ENCODE measurements at places on chromosomes 3 and 15. TPM values are rescaled to one million over a fixed set of nuclear protein-coding genes. Genes with fewer than 3 reads are reported as not detected.

CLDN16 gene
- total RNA-seq: not detected

DAPK2 gene
- 3.3 TPM for total RNA-seq

TMEM266 gene
- total RNA-seq: not detected

ITIH1 gene
- 0.31 TPM for total RNA-seq

DNA sequence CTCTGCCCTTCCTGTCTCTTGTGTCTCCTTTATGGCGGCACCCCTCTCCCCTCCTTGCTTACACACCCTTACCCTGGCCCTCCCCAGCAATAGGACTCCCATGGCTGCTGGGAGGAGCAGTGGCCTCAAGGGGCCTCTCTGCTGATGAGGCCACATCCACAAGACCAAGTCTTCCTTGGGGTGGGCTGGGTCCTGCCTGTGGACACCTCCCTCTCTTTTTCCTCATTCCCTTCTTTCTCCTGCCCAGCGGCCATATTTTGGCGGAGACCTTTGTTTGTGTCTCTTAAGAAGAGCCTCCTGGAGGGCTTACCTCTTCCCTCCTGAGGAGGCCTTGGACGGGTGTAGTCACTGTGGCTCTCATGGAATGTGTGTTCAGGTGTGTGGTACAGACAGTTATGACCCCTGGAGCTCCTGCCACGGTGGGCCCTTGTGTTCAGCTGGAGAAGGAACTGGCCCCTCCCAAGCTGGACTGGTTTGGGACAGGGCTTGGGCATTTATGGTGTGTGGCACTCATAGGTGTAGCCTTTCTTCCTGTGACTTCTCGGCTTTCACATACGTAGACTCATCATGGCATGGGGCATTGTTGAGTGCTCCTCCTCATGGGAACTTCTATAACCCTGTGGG lies 56.6 kb upstream of the APEH start:
- no peaks in the 10 kb centered on the region for H3K36me3 ChIP-seq
- no peaks in the 10 kb centered on the region for H3K27me3 ChIP-seq
- DNase-seq: no peak
- no peaks in the 10 kb centered on the region for H3K4me1 ChIP-seq
- no peak overlapping the region for H3K27ac ChIP-seq

- H3K27ac ChIP-seq: no peak overlapping the region
- no peaks in the 10 kb centered on the region for H3K4me1 ChIP-seq
- H3K4me3 ChIP-seq: no peak overlapping the region
- no peaks in the 10 kb centered on the region for H3K27me3 ChIP-seq
- no peaks in the 10 kb centered on the region for H3K36me3 ChIP-seq
Measured at GRCh38 chr3:7484636-7485035, 623.7 kb downstream of the GRM7 start.

GRCh38 chr3:123153125-123154019 lies 48.4 kb upstream of the SEC22A start:
- no peaks in the 10 kb centered on the region for H3K27me3 ChIP-seq
- no peaks in the 10 kb centered on the region for H3K4me1 ChIP-seq
- H3K27ac ChIP-seq: no peak overlapping the region

GRCh38 chr3:54537506-54537905 lies 390.4 kb downstream of the LRTM1 start:
- no peak overlapping the region for H3K27ac ChIP-seq
- no peaks in the 10 kb centered on the region for H3K27me3 ChIP-seq
- H3K4me3 ChIP-seq: no peak overlapping the region
- H3K4me1 ChIP-seq: no peaks in the 10 kb centered on the region
- no peak for DNase-seq

GRCh38 chr3:24048843-24049242 lies 103.8 kb downstream of the NR1D2 start:
- no peak overlapping the region for H3K27ac ChIP-seq
- H3K4me1 ChIP-seq: no peaks in the 10 kb centered on the region
- H3K27me3 ChIP-seq: no peaks in the 10 kb centered on the region

DNA sequence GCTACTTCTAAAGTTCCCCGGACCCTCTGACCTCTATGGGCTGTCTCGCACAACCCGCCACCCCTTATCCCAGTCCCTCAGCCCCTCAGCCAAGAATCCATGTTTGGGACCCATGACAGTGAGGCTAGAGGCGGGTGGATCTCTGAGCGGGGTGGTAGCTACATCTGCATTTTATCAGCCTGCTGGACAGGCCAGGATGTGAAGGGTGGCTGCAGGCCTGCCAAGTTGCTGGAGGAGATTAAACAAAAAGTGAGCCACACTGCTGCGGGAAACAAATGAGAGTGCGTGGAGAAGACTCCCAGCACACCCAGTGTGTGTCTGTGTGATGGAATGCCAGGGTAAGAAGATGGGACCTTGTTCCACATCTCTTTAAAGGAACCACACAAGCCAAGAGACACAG lies 51.1 kb upstream of the SPATA12 start:
- H3K4me1 ChIP-seq: peaks cover 28% of the 10 kb centered on the region
- no peak for DNase-seq
- H3K36me3 ChIP-seq: no peaks in the 10 kb centered on the region

DNA sequence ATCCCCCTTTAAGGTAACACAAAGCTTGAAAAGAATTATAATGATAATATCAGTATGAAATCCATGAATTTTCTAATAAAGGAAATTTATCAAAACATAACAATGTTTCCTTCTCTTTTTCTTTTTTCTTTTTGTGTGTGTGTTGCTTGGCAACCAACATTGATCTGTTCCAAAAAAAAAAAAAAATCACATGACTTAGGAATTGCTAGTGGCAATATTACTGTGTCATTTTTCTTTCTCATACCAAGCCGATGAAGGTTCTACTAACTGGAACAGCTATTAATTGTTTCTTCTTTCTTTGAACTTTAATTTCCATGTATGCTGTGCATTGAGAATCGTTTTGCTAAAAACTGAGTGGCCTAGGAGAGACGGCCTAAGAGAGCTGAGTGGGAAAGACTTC lies 317.7 kb upstream of the ONECUT1 start:
- DNase-seq: no peak
- H3K27me3 ChIP-seq: no peaks in the 10 kb centered on the region
- H3K27ac ChIP-seq: no peak overlapping the region
- no peak overlapping the region for H3K4me3 ChIP-seq
